ENCODE measurements at places on chromosomes 5 and 9.

- peak; percentile 53 for DNase-seq
These were observed 155.8 kb downstream of the TSSK1B start for GRCh38 chr5:113278976-113279375.

DNA sequence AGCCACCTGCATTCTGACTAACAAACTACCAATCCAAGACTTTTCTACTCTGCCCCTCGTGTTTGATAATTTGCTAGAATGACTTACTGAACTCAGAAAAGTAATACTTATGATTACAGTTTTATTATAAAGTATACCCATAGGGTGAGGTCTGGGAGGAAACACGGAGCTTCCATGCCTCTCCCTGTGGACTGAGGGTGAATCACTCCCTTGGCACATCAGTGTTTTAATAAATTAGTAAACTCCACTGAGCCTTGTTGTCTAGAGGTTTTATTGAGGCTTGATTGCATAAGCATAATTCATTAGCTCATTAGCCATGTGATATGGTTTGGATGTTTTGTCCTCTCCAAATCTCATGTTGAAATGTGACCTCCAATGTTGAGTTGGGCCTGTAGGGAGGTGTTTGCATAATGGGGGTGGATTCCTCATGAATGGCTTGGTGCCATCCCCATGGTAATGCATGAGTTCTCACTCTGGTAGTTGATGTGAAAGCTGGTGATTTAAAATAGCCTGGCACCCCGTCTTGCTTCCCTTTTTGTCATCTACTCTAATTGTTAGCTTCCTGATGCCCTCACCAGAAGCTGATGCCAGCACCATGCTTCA, 233.6 kb upstream of the TRPC7 start:
- DNase-seq, result no peak

DNA sequence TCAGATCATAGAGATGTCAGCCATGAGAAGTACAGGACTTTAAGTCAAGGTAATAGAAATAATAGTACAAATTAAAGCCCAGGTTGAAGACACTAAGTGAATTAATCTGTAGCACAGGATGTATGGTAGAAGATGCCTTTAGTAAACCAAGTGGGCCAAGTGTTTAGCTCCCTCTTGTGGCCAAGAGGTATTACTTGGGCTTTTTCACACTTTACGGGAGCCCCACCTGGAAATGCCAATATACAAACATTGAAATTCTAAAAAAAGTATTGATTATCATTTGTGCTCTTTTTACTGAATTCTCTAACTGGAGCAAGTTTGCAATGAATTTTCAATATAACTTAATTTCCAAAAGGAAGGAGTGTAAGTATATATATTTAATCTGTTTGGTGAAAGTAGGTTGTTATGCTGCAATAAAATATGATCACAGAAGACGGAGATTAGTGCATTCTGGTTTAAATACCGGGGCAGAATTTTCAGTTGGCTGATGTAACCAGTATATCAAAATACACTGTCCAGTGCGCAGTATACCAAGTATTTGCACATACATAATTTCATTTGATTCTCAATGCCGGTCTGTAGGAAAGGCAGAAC, 84.7 kb downstream of the PARP8 start:
- peak; percentile 50 for DNase-seq

DNA sequence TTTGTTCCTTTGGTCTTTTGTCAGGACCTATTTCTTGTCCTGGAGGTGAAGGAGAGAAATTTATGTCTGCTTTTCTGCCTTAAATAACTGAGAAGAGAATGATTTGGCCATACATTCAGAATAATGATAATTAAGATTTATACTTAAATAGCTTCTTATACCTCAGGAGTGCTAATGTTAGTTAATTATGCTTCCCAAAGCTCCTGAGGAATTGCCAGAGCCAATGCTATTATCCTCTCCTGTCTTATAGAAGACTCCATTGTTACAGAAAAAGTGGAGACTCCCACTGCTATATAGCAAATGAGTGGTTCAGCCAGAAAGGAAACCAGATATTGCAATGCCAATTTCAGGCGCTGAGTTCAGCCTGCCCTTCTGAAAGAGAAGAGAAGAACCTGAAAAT, 67.0 kb downstream of the NTRK2 start:
- no peak for DNase-seq

DNA sequence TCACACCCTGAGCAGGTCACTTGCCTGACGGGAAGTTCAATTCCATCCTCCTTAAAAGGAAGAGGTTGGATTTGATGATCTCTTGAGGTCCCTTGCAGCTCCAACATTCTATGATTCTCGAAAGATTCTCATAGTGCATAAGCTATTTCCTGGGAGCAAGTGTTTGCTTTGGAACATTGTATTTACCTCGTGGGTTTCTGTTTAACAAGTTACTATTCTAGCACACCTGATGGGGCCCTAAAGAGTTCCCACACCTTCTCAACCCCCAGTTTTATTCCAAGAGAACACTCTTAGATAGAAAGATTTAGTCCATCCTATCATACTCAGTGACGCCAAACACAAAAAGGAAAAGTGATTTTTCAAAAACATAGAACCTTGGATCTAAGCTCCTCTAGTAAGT, 23.4 kb downstream of the NR4A3 start:
- DNase-seq, result no peak

- no peak for DNase-seq
These were observed 157.0 kb downstream of the DRD1 start for GRCh38 chr5:175286981-175287380.

DNA sequence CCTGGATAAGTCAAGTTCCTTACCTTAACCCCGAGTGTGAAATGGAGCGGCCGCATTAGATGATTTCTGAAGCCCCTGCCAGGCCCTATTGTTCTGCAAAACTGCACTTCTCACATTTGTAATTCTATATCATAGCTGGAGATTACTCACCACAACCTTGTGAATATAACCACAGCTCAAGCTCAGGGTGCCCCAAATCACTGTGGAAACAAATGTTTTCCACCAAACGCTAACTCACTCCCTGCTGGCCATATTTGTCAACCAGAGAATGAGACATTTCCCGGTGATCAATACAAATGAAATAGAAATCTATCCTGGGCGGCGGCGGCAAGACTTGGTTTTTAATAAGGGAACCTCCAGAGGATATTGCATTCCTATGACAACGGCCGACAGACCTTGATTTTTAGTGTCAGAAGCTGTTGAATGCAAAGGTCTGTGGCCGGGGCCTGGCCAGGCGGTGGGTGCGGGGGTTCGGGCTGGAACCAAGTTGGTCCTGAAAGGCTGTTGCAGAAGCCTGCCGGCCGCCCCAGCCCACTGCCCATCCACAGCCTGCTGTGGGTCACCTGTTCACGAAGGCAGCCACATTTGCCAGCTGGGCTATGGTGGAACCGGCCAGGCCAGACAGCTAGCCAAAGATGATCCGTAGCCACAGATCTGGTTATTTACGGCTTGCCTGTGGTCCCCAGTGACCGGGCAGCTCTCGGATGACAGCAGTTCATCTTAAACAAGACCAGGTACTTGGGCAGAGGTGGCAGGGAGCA, 93.9 kb upstream of the LMX1B start:
- no peak for DNase-seq

DNA sequence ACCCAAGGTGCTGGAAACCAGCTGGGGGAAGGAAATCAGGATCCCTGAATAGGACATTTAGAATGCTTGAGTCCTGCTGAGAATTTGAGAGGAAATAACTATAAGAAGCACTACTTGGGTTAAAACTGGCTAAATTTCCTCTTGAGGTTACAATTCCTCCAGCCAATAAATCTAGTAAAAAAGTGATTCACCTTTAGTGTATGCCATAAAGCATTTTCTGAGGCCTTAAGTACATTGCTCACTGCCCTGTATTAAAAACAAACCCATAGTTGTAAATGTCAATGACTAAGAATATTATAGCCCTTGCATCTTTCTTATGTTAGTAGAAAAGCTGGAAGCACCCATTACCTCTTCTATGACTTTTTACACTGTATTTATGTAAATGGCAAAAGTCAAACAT, 634.7 kb upstream of the ARRDC3 start:
- peak; percentile 69 for DNase-seq

GRCh38 chr5:91910247-91910646, 527.1 kb upstream of the ARRDC3 start:
- no peak for DNase-seq
